ENCODE measurements at places on chromosomes 1 and 21. TPM values are rescaled to one million over a fixed set of nuclear protein-coding genes. Genes with fewer than 3 reads are reported as not detected.

The WNT9A gene
- 0.37 TPM for total RNA-seq

The OR2M3 gene
- total RNA-seq, result not detected

The ECM1 gene
- 50.2 TPM for total RNA-seq

The FNDC5 gene
- total RNA-seq, result 0.49 TPM

The NBPF12 gene
- 4.4 TPM for total RNA-seq

The NCMAP gene
- total RNA-seq, result not detected

The ZBTB8A gene
- 6.3 TPM for total RNA-seq

DNA sequence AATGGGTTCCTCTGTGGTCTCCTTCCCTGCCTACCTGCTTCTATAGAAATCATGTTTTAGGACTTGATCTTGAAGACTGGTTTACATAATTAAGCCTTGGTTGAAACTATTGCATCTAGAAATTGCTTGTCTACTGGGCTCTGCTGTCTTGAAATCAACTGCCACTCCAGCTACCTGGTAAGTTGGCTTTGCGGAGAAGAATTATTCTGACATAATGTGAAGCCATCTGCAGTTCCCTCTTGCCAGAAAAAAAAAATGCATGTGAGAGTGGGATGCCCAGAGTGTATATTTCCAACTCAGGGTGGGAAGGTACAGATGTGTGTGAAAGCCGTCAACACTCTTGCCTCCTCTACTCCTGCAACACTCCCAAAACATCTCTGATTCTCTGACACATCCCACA lies 27.2 kb downstream of the C8B start:
- no peak for DNase-seq

GRCh38 chr1:201176940-201177339 lies 13.7 kb upstream of the IGFN1 start:
- DNase-seq, result peak; percentile 55

DNA sequence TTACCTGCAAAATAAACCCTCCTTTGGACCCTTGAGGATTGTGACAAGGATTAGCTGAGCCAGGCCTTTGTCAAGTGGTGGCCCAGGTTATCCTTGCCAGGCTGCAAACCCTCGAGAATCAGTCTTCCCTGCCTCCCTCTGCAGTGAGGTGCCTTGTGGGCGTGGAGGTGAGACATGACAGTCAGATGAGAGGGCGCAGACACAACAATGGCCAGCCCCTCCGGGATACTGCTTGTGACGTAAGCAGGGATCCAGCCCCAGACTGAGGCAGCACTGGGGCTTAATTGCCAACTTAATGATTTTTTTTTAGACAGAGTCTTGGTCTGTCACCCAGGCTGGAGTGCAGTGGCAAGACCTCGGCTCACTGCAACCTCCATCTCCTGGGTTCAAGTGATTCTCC lies 104.6 kb downstream of the LAMC2 start:
- DNase-seq, result no peak

- DNase-seq, result no peak
These were observed 1316.8 kb upstream of the B3GALT2 start for GRCh38 chr1:194503209-194503608.

DNA sequence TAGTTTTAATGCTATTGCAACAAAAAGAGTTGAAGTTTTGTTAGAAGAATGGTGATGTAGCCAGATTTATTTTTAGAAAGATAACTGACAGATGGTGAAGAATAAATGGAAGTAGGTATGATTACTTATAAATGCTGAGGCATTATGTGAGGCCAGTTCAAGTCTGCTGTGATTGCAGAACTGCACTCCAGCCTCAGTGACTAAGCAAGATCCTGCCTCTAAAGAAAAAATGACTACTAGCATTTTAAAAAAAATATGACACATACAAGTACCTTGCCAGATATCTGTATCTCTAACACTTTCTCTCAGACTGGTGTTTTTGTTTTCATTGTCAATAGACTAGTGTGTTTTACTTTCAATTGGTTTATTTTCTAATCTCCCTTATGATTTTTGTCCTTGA lies 1242.4 kb upstream of the ADGRL4 start:
- no peak for DNase-seq

GRCh38 chr21:41242238-41242829 lies 74.3 kb upstream of the FAM3B start:
- no peak for DNase-seq

GRCh38 chr1:77047978-77048614 lies 171.1 kb downstream of the PIGK start:
- no peak for DNase-seq
